Hematopoietic multipotent progenitor cell (in vitro differentiated cells): ENCODE measurements at places on chromosomes 6 and 20. TPM values are rescaled to one million over a fixed set of nuclear protein-coding genes. Genes with fewer than 3 reads are reported as not detected.

DNA sequence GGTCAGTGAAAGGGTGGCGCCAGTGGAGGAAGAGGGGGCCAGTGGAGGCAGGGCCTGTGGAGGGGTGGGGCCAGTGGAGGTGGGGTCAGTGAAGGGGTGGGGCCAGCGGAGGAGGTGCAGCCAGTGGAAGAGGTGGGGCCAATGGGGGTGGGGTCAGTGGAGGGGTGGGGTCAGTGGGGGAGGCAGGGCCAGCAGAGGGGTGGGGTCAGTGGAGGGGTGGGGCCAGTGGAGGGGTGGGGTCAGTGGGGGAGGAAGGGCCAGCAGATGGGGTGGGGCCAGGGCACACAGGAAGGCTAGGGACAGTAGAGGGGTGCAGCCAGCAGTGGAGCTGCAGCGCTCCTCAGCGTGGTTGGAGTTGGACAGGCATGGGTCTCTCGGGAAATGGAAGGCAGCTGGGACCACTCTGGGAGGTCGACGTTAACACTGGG lies 18.7 kb downstream of the ADRM1 start:
- DNase-seq: no peak

DNA sequence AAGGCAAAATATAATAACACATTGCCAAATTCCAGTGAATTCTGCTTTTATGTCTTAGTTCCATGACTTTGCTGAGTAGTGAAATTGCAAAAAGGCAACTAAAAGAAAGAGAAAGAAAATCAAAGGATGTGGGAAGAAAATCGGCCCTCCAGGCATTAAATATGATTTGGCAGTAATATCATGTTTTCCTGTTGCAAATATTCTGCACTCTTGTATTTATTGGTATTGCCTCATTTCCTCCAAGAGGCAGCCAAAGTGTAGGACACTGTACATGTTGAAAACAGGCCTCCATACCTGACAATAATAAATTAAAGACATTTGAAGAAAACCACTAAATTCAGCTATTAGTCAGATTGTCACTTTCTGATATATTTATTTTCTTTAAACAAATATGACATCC lies 460.0 kb upstream of the NOX3 start:
- DNase-seq: no peak

DNA sequence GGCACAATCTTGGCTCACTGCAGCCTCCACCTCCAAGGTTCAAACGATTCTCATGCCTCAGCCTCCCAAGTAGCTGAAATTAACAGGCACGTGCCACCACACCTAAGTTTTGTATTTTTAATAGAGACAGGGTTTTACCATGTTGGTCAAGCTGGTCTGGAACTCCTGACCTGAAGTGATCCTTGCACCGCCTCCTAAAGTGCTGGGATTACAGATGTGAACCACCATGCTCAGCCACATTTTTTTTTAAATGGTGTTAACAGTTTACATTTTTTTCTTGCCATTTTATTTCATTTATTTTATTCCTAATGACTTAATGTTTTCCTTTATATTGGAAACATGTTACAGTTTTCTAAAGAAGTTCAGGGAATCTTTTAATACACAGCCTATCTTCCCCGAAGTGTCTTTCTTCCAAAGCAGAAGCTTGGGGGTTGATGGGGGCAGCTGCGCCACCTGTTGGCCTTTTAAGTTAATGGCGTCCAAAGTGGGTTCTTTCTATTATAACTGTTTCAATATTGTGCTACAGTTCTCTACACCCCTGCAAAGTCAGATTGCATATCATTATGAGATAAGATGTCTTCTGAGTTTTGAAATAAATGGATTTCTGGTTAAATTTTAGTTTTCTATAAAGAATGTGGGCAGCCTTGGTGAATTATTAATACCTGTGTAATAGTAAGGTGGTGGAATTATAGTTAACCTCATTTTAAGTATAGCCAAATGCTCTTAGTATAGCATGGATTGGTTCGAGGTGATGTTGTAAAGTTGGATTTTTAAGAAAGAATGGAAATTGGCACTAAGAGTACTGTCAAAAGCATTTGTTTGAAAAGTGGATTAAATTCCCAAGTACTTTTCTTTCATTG lies 42.0 kb upstream of the PLCG1 start:
- peak; percentile 32 for DNase-seq

GRCh38 chr6:40852779-40853373 lies 186.1 kb downstream of the UNC5CL start:
- no peak for DNase-seq

DNA sequence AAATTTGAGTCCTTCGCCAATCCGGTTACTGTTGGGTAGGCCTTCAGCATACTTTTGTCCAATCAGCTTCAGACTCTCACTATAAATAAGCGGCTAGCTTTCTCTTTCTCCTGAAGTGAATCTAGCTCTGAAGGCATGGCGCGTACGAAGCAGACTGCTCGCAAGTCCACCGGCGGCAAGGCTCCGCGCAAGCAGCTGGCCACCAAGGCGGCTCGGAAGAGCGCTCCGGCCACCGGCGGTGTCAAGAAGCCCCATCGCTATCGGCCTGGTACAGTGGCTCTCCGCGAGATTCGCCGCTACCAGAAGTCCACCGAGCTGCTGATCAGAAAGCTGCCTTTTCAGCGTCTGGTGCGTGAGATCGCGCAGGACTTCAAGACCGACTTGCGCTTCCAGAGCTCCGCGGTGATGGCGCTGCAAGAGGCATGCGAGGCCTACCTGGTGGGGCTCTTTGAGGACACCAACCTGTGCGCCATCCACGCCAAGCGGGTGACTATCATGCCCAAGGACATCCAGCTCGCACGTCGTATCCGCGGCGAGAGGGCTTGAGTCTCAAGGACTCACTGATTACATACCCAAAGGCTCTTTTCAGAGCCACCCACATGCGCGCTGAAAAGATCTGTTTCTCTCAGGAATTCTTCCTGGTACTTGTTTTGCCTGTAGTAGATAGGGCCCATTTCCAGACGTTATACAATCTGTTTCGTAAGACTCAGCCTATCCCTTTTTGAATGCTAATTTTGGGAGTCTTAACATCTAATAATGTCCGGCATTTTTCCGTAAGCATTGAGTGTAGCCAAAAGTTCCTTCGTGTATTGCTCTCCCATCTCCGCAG lies 102.0 kb downstream of the OR2B2 start:
- DNase-seq: peak; percentile 97

DNA sequence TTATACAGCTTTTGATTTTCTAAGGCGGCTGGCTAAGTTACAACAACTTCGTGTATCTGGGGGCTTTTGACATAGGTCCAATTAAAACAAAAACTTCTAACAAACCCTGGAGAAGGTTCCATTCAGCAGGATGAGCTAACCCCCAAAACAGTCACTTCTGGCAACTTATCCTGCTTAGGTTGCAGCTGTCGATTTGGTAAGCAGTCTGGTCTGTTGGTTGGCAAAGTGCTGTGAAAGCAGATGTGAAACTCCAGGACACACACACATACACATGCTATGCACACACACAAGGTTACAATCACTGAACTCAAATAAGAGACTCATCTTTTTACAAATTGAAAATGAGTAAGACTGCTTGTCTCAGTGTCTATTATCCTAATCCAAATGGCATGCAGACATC lies 119.0 kb upstream of the STMND1 start:
- DNase-seq: no peak

The MAS1 gene
- total RNA-seq: under 0.01 TPM

The CCN2 gene
- 0.54 TPM for total RNA-seq
